ENCODE measurements at places on chromosomes 11 and 22.

DNA sequence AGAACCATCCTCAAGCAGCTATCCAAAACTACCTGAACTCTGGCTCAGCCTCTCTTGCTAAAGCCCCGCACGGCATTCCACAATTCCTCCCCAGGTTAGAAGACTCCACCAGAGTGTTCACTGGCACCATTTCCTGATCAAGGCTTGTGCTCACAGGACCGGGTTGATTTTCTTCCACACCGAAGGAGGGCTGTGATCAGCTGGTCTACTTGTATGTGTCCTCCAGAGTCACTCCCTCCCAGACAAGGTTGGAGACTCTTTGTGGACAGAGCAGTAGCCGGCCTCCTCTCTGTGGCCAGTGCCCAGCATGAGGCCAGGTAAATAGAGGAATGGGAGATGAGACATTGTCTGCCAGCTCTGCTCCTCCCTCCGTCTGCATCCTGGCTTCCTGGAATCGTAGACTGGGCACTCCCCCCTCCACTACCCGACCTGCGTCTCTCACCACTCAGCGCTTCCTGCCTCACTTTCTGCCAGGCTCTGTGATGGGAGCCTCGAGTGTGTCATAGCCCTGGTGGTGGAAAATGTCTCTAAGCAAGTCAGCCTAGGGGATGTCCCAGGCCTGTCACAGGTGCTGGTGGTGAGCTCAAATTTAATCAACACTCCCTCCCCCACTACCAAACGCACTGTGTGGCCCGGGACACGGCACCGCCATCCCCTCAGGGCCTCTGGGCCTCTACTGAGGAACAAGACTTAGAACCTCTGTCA lies 12.5 kb upstream of the TMPRSS6 start:
- DNase-seq, result peak; percentile 89

DNA sequence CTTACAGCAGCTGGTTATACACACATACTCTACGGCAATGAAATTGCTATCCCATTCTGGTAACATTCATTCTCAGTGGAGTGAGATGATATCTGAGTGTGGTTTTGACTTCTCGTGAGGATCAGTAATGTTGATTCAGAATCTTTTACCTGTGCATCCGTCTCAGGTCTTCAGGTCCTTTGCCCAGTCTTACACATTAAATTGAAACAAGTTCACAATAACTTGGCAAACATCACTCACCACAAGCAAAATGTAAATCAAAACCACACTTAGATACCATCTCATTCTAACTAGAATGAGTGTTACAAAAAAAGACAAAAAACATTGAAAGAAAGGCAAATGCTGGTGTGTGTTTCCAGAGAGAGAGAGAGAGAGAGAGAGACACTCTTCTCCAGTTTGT lies 14.0 kb downstream of the RGL4 start:
- DNase-seq, result no peak

DNA sequence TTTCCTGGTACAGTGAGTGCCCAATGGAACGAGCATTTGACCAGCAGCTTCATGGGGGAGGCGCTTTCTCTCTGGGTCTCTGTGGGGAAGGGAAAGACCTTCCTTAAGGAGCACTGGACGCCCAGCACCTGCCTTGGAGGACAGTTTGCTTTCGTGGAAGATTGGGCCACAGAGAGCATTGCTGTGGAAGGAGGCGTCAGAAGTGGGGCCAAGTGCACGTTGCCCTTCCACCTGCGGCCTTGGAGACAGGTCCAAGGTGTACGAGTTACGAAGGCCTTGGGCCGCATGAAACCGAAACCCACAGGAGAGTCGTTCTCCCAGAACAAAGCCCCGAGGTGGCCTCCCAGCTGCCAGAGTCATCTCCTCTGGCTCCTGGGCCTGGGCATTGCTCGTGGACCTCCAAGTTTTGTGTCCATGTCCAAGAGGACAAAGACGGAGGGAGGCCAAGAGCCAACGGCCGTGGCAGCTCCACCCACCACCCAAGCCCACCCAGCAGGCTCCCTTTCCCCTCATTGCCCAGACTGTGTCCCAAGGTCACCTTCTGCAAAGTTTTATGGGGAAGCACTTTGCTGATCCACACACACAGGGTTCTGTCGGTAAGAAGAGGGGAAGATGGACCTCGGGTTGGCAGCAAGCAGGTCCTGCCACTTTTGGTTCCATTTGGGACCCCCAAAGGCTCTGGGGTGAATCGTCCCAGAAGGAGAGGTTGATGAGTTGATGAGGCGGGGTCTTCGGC lies 5.8 kb upstream of the NLRP6 start:
- DNase-seq, result no peak

GRCh38 chr22:41925783-41926460 lies 684 bp downstream of the TNFRSF13C start:
- DNase-seq, result peak; percentile 39

GRCh38 chr11:65352783-65353182 lies 1.8 kb upstream of the TIGD3 start:
- no peak for DNase-seq

GRCh38 chr22:27620367-27621154 lies 181.0 kb downstream of the MN1 start:
- no peak for DNase-seq

- DNase-seq, result no peak
Measured at GRCh38 chr11:65008016-65008415, 5.9 kb upstream of the ARL2 start.

DNA sequence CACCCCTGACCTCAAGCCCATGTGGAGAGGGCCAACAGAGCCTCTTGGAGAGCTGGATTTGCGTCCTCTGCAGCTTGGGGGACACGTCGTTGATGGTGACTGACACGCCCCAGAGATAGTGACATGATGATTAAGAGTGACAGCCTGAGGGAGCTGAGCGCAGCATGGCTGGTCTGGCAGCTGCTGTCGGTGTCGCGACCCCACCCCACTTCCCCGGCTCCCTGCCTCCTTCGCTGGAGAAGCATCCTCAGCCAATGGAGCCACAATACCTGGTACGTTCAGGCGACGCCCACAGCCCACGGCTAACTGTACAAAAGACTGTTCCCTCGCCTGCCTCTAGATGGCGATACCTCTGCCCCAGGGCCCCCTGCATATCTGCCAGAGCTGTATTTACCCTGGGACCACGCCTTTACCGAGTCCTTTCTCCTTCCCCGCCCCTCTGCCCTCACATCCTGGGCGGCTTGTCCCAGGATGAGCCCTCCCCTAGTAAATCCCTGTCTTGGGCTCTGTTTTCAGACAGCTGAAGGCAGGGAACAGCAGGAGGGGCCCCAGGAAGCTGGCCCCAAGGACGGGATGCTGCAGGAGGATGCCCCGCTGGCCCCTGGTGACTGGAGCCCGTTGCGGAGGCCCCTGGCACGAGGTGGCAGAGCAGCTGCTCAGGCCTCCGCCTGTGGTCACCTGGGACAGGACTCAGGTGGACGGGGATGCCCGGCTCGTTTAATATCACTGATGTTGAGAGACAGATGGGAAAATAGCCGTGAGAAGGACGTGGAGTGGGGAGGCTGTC lies 90.6 kb downstream of the RPS6KA4 start:
- DNase-seq, result peak; percentile 46

GRCh38 chr11:73395297-73396208 lies 19.4 kb downstream of the RELT start:
- DNase-seq, result no peak

DNA sequence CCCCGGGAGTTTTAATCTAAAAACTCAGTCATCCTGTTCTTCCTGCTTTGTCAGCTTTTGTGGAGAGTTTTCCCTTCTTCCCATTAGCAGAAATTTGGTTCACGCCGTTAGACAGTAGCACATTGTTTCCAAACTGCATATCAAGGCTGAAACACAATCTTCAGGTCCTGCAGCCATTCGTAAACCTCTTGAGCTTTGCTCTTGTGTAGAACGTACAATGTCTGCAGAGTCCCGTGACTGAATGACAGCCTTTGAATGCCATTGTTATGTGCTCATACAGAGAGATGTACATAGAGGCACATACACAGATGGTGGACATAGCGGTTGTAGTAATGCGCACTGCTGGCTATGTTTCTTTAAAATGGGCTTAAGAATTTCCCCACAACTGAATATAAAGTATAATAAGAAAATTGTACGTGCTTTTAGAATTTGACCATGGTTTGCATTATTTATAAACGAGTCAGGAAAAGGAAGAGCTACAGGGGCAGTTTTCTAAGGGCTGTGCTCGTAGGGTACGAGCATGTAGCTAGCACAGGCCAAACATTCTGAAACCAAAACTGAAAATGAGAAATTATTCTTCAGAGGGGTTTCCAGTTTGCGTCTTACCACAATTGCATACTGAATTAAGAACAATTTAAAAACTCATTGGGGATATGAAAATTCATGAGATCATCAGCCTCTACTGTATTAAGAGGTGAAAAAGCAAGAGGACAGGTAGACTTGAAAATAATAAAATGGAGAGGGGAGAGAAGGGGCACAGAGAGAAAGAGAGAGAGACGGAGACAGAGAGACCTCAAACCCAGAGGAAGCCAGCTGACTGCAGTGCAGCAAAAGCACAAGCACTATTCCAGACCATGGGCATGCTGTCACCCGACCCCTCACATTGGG lies 310.1 kb downstream of the CADM1 start:
- DNase-seq, result no peak

DNA sequence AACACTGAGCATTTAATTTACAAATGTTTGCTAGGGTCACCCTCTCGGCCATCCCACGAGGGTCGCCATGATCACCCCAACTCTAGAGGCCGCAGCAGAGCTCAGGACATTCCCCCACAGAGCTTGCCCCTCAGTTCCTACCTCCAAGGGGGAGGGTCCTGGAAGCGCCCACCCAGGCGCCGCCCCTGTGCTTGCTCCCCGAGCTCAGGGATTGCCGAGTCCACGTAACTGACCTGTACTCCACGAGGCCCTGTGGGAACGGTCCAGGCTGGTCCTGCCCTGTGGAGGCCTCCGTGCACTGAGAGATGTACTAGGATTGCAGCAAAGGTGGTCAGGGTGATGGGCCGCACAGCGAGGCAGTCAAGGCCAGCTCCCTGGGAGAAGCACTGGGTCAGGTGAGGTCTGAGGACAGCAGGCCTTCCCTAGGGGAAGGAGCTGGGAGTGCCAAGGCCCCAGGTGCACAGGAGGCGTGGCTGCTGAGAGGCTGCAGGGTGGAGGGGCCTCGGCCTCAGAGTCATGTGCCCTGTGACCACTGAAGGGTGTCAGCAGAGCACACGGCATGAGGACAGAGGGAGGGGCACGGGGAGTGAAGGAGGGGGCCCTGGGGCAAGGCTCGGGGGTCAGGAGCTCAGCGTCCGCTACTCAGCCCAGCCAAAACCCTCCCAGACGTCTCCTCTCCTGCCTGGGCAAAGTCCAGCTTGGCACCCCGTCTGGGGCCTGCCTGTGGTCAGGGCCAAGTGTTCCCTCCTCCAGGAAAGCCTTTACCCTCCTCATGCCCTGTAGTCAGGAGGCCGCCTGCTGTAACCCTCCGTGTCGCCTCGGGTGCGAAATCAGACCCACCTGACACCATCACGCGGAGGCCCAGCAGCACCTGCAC lies 2.4 kb upstream of the MIOX start:
- no peak for DNase-seq

DNA sequence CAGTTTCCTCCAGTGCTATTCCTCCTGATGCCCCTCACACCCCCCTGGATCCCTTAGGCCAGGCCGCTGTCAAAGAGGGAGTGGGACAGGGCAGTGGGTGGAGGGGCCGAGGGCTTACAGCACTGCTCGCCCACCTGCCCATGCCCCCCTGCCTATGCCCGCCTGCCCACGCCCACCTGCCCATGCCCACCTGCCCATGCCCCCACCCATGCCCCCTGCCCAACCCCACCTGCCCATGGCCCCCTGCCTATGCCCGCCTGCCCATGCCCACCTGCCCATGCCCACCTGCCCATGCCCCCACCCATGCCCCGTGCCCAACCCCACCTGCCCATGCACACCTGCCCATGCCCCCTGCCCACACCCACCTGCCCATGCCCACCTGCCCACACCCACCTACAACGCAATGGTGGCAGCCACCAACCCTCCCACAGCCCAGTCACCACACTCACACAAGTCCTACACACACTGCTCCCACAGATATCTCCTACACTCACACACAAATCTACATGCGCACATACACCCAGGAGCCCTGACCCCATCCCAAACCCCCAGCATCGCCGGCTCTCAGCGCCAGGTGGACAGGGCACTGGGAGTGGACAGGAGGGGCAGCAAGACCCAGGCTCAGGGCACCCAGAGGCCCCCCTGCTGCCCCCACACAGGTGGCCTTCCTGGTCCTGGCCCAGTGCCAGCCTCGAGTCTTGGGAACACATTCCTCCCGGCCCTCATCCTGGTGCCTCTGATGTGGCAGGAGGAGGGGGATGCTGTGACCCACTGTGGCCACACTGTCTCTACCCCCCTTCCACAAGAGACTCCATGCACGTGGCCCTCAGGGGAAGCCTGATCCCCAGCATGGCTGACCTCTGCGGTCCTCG lies 61.8 kb downstream of the CYTH4 start:
- DNase-seq, result no peak

GRCh38 chr22:33296941-33297340 lies 238.8 kb upstream of the SYN3 start:
- no peak for DNase-seq

GRCh38 chr11:125465255-125465654 lies 30.8 kb downstream of the FEZ1 start:
- DNase-seq, result no peak

DNA sequence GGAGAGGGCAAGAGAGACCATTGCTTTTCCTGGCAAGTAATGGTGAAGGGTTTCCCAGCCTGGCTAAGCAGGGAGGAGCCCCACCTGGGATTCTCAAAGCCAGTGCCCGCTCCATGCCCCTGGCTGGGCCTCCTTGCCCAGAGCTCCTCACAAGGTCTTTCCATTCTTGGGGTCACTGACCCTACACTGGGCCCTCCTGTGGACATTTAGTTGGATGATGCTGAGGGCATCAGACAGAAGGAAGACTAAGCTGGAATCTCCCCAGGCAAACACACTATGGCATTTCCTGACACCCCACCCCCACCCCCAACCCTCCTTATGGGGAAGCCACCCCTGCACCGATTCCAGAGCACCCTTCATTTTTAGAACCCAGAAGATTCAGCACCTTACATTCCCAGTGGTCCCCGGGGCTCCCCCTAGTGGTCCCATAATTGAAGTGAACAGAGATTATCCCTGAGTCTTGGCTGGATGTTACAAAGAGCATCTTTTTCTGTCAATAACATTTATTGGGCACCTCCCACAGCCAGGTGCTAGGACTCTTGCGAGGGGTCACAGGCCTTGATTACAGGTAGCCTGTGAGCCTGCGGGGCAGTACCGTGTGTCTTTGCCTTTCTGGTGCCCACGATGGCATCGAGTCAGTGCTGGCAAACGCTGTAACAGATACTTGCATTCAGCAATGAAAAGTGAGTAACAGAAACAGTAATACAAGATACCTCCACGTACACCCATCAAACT lies 548.5 kb downstream of the BUD13 start:
- DNase-seq, result no peak

GRCh38 chr11:117822074-117823033 lies 2.2 kb downstream of the FXYD2 start:
- no peak for DNase-seq

DNA sequence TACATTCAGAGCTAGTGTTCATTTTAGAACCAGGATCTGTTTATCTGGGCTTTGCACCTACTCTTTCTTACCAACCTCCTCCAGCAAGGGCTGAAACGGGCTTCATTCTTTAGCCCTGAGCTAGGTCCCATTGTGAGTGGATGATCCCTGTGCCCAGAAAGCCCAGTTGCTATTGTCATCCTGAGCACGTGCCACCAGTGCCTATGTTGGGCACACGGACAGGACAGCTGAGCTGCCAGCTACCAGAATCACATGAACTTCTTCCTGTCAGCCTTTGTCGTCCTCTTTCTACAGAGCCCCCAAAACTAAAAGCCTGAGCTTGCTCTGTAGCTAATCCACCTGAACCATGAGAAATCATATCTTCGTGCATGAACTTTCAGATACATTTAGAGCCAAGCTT lies 74.4 kb upstream of the NTM start:
- no peak for DNase-seq
